ENCODE measurements at places on chromosomes 13 and 19.

- no peak for DNase-seq
Measured at GRCh38 chr13:103199380-103200088, 133.3 kb upstream of the SLC10A2 start.

- DNase-seq = no peak
Measured at GRCh38 chr13:35700671-35701070, 224.2 kb upstream of the MAB21L1 start.

GRCh38 chr13:44583137-44583536 lies 7.0 kb upstream of the TSC22D1 start:
- DNase-seq = no peak

DNA sequence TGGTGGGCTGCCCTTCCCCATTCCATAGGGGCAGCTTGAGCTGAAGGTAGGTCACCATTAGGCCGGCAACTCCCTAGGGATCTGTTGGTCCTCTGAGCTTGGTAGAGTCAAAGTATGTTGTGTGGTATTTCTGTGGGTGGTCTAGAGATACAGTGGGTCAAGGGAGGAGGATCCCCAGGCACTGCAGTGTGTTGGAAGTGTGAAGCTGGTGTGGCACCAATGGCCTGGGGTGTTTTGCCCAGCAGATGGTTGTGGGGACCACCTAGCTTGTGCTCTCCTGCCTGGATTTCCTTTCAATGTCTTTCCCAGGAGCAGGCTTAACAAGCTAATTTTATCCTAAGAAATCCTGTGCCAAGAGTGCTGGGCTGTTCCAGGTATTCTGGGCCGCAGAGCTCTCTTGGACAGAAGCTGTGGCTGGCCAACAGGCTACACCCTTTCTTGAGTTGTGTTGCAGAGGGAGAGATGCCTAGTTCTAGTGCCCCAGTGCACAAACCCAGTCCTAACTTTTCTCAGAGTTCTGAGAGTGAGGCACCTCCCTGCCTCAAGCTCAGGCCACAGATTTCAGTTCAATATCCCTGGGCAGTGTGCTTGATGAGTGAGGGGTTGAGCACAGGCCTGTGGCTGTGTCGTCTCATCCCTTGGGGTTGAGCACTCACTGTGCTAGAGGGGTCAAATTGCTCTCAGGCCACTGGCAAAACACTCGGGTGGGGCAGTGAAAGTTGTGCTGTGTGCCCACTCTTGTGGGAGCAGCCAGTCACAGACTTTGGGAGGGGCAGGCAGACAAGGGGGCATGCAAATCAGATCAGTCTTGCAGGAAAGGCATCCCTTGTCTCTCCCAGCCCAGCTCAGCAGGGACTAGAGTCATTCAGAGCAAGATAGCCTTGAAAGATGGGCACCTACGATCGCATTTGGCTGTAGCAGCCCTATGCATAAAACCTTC lies 1806.1 kb upstream of the MIR17HG start:
- no peak for DNase-seq
